Hippocampal formation (tissue), 2 donors: ENCODE measurements at places on chromosomes 5 and 9.
A peak's percentile ranks its signal among the peaks of the same experiment; 100 is the strongest.

DNA sequence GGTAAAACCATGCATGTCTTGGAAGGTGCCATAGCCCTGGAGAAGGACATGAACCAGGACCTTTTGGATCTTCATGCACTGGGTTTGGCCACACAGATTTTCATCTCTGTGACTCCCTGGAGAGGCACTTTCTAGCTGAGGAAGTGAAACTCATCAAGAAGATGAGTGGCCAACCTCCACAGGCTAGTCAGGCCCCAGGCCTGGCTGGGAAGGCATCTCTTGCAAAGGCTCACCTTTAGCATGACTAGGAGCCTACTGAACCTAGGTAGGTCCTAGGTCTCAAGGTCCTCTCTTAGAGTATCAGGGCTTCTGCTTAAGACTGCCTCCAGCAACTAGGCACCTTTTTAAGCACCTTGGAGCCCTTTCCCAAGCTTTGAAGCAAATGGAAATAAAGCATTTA lies 1448.7 kb upstream of the ACO1 start:
- no peak for DNase-seq

DNA sequence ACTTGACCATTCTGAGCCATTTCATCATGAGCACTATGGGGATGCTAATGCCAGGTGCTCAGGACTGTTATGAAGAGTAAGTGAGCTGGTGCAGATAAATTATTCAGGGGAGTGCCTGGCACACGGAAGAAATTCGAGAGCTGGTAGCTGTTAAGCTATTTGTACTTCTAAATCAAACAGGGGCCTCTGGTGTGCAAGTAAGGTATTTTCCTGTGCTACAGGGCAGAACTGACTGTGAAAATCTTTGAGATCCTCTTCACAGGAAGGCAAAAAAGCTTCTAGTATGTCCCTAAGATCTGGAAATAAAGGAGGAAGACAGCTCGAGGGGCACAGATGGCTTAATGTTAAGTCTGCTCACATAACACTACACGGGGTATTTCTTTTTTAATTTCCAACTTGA lies 106.3 kb upstream of the SPOCK1 start:
- DNase-seq = peak; percentile 43

GRCh38 chr5:148815086-148815485 lies 11.3 kb upstream of the ADRB2 start:
- no peak for DNase-seq

- peak; percentile 35 for DNase-seq
Measured at GRCh38 chr9:93116072-93116961, 17.7 kb downstream of the NINJ1 start.

DNA sequence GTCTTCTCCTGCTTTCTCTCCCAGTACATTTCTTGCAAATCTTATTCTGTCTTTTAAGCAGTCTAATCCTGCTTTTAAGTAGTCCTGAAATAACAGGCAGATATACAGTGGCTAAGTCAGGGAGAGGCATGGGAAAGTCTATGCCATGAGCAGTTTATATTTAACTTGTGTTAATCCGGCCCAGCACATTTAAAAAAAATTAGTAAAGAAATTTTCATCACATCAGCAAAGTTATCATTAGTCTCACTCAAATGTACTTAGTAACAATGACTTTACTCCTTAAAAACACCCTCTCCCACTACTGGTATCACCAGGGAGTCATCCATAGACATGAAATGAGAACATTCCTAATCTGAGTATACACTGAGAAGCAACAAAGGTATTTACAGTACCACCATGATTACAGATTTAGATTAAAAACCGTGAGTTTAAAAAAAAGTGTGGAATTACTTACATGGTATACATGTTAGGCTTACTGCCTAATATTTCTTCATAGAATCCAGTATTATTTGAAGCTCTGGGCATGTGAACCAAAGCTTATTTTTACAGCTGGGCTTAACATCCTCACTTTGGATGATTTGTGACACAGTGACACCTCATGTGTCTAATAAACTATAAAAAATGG lies 75.9 kb upstream of the DAB2 start:
- DNase-seq = no peak

- no peak for DNase-seq
Measured at GRCh38 chr9:131276094-131276888, at the start of gene FAM78A. Gene FAM78A, minus strand, starts transcription at chr9:131276510. Its CDS starts 331 bp downstream, at chr9:131276179.

- DNase-seq = no peak
Measured at GRCh38 chr5:133824661-133825254, 143.7 kb downstream of the C5orf15 start.

DNA sequence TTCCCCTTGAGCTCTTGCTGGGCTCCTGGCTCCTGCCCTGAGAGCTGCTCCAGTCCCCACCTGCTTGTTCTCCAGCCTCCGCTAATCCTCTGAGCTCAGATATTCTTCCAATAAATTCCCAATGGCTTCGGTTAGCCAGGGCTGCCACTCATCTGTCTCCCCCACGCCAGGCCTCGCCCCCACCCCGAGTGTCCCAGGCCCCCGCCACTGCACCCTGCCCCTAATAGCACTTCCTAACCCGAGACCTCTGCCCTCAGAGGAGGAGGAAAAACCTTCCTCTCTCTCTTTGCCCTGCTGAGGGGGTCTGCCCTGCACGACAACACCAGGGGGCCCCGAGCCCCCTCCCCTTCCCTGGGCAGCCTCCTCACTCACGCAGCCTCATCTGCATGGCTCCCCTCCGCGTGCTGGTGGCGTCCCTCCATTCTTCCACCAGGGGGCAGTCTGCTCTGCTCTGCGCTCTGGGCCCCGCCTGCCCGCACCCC lies 5.4 kb upstream of the LCN15 start:
- no peak for DNase-seq

- DNase-seq = no peak
Measured at GRCh38 chr9:14170973-14171596, 142.9 kb downstream of the NFIB start.

- peak; percentile 92 for DNase-seq
Measured at GRCh38 chr5:83035373-83036100, 41.7 kb downstream of the TMEM167A start.

DNA sequence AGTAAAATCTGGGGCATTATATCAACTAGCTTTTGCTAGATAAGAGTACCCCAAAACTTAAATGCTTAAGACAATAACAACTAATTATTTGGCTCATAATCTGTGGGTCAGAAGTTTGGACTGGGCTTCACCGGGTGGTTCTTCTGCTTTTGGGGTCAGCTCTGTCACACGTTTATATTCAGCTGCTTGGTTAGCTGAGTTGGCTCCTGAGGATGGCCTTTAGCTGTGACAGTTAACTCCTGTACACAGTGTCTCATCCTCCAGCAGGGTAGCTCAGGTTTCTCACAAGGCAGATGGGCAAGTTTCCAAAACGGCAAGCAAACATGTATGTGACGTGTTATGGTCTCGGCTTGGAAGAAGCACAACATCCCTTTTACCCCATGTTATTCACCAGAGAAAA lies 488.2 kb downstream of the TLE4 start:
- no peak for DNase-seq

DNA sequence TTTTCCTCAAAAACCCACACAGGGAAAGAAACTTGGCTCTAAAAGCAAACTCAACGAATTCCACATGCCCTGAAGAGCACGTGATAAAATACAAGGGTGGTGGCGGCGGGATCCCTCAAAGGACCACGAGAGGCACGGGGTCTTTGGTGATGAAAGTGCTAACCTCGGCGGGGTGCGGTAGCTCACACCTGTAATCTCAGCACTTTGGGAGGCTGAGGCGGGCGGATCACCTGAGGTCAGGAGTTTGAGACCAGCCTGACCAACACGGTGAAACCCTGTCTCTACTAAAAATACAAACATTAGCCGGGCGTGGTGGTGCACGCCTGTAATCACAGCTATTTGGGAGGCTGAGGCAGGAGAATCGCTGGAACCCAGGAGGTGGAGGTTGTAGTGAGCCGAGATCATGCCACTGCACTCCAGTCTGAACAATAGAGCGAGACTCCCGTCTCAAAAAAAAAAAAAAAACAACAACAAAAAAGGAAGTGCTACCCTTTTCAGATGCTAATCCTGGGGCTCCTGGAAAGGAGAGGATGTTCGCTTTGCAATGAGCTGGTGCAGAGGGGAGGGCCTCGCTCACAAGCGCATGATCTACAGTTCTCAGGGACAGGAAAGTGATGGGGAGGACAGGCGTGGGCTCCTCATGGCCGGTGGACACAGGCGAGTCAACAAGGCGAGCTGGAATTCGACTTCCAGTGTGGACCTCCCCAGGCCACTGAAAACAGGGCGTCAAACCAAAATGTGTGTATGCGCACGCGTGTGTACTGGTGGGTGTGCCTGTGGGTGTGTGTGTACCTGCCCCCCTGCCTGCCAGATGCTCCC lies 54.1 kb downstream of the USP20 start:
- no peak for DNase-seq

GRCh38 chr9:113987526-113987925 lies 90.6 kb downstream of the AMBP start:
- DNase-seq = no peak

DNA sequence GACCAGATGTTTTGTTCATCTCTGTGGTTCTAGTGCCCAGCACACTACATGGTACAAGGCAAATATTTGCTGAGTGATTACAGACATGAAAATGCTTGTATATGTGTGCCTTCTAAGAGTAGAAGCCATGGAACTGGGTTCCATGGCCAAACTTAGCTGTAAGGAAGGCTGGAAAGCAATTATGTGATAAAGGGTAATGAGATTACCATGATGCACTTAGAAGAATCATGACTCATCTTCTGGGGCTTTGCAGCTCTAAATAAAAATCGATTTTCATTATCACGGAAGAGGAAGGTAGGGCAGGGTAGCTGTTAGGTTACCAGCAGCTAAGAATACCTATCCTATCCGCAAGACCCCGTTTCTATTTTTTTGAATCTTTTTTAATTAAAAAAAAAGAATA lies 28.0 kb downstream of the RFK start:
- DNase-seq = no peak

DNA sequence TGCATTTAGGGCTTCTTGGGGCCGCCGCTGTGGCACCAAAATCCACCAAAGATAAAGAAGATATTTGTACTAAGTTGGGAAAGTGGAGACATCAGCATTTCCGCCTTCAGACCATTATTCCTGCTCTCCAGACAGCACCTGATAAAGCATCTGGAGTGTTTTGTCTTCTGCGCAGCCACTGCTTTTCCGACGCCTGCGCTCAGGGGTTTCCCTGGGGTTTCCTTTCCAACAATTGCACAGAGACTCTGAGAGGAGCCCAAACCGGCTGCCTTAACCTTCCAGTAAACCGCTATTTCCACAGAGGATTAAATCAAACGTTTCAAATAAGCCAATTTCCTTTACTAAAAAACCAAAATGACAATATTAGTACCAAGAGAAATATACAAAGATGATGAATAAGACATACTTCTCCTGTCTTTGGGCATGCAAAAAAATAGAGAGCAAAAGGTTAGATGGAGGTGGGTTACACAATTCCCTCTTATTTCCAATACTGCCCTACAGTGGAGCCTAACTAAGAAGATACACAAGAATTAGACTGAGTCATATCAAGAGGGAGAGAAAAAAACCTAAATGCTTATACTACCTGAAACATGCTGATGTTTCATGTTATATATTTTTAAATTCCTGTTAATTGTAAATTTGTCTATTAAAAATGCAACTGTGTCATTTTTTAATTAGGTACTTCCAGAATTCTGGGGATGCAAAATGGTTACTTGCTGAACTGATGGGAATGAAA lies 98.4 kb downstream of the MAPKAP1 start:
- no peak for DNase-seq

DNA sequence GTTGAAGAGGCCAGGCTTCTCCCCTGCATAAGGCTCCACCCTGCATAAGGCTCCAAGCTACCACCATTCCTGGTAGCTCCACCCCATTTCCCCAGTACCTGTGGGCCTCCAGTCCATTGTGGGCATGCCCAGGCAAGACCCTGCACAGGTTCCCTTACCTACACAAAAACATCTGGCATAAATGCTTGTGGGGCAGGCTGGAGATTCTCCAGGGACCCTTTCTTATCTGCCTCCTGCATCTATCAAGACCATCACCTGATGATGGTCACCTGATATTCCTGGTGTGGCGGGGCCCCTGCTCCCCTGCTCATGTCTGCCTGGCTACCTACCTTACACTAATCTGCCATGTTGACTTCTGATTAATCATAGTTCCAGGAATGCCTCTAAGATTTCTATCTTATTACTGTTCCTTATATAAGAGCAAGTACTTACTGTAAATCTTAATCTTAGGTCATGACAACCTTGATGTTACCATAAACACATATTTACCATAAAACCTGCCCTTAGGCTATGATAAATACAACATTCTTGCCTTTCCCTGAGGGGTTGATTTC lies 41.0 kb downstream of the FGD3 start:
- DNase-seq = no peak

DNA sequence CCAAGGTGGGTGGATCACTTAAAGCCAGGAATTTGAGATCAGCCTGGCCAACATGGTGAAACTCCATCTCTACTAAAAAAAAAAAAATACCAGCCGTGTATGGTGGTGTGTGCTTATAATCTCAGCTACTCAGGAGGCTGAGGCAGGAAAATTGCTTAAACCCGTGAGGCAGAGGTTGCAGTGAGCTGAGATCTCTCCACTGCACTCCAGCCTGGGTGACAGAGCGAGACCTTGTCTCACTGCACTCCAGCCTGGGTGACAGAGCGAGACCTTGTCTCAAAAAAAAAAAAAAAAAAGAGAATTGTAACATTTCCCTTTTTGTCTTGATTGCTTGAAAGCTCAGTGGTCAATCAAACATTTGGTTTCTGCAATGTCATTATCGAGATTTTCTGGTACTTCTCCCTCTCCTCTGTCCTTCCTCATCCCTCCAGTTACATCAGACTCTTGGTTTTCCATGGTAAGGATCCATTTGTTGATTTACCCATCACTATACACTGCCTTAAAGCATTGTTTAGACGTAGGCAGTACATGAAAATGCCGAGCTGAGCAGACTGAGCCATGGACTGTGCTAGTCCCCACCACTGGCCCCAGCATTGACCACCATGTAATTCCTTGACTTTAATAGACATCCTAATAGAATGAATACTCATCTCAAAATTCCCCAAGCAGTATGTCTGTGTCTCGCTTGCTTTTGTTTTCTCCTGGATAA lies 11.5 kb upstream of the AIF1L start:
- no peak for DNase-seq

GRCh38 chr9:136655536-136656182 lies 7.1 kb upstream of the EGFL7 start:
- DNase-seq = no peak
